ENCODE measurements at places on chromosomes 3 and 15.

DNA sequence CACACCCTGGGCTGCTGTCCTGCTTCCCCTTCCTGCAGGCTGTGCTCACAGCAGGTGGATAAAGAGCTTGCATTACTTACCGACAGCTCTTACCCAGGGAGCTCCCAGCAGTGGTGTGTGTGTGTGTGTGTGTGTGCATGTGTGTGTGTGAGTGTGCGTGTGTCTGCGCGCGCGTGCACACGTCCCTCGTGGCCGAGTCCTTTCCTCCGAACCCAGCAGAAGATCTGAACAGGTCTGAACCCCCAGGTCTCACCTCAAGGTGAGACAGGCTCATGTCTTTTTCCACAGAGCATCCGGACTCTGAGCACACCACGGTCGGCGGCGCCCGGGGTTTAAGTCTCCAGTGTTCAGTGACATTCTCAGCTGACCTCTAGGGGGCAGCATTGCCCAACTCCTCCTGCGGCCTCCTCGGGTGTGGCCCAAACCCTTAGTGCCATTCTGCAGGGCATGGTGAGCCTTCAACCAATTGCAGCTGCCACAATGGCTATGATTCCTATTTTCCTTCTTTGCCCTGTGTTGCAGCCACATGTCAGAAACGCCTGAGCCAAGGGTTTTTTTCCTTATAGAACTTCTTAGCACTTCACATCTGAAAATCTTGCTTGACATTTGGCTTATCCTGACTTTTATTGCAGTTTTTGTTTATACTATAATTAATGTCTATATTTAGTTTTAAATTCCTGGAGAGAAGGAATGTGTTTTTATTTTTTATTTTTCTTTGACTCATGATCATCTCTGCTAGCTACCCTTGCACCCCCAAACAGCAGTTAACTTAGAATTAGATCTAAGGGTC is 64.1 kb upstream of the KLHL25 start:
- peak; percentile 95 for ATAC-seq

DNA sequence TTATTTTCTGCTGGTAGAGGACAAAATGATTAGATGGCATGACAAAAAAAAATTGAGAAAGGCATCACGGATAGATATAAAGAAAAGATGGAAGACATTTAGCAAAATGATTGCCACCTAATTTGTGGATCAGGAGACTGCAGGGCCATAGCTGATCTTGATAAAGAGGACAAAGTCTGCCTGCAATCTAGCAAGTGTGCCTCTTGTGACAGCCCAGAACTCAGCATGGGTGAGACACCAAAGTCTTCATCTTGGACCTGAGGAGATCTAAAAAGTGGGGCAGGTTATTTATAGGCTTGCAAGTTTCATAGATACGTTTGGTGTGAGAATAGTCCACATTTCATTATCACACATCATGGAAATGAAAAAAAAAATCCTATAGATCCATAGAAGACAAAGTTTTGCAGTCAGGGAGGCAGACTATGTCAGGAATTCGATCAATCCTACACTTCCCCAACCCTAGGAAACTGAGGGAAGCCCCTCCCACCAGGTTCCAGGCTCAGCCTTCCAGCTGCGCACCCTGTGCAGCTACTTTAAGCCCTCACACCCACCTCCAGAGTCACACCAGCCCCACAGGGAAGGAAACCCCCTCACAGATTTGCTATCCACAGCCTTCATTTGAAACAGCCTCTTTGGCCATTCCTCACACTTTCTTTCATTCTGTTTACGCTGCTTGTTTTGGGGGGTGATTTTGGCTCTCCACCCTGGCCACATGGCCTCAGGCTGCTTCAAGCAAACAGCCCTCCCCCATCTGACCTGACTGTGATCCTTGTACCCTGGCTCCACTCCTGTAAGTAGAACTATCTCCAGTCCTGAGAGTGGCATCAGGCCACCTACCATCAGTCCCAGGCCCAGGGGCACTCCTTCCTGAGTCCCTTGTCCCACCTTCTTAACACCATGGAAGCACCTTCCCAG is 28.1 kb upstream of the KLHL6 start:
- peak; percentile 51 for ATAC-seq

DNA sequence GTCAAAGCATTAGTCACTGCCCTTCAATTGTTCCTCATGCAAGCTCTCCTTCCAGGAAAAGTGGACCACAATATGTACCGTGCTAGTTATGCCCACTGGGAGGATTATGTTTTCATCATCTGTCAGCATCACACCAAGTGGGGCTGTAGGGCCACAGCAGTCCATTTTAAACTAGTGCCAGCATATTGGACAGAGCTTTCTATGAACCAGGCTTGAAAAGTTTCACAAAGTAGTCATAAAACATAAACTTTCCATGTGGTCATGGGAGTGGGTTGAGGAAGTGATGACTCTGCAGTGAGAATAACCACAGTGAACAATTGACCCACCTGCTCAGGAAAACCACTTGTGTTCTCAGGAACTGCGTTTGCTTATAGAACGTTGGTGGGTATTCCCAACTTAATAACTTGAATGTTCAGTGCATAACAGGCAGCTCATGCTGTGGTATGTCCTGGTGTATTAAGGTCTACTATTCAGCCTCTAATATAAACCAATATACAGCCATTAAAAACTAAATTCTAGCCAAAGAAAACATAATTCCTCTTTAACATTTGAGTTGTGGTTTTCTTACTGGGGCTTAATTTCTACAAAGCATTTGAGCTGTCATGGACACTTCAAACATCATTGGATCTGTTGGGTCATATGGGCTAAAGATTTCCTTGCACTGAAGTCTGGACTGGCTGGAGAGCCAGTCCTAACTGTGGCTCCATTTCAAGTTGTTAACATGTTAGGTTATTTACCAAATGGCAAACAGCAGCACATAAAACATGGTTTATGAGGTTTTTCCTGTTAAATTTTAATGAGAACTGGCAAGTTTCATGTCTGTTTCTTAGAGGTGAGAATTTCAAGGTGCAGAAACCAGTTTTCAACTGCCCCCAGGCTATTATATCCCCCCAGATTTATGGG is 274.1 kb downstream of the OTOL1 start:
- ATAC-seq = peak; percentile 36

DNA sequence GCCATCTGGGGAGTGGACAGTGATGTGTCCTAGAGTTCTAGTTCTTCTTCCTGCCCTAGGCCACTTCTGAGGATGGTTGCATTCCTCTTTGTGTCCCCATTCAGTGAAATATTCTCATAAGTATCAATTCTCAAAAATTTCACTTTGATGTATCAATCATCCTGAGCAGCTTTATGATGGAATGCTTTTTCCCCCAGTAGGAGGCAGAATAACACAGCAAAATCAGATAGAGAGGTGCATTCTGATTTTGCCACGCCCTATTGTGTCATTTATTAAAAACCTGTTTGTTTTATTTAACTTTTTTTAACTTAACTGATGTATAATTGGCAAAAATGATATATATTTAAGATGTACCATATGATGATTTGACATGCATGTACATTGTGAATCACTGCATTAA is 656.0 kb upstream of the GRM7 start:
- no peak for ATAC-seq

- ATAC-seq = no peak
Measured at GRCh38 chr3:171875923-171876412, 32.8 kb downstream of the TMEM212 start.

GRCh38 chr3:171676601-171677175 is 133.6 kb downstream of the PLD1 start:
- no peak for ATAC-seq

DNA sequence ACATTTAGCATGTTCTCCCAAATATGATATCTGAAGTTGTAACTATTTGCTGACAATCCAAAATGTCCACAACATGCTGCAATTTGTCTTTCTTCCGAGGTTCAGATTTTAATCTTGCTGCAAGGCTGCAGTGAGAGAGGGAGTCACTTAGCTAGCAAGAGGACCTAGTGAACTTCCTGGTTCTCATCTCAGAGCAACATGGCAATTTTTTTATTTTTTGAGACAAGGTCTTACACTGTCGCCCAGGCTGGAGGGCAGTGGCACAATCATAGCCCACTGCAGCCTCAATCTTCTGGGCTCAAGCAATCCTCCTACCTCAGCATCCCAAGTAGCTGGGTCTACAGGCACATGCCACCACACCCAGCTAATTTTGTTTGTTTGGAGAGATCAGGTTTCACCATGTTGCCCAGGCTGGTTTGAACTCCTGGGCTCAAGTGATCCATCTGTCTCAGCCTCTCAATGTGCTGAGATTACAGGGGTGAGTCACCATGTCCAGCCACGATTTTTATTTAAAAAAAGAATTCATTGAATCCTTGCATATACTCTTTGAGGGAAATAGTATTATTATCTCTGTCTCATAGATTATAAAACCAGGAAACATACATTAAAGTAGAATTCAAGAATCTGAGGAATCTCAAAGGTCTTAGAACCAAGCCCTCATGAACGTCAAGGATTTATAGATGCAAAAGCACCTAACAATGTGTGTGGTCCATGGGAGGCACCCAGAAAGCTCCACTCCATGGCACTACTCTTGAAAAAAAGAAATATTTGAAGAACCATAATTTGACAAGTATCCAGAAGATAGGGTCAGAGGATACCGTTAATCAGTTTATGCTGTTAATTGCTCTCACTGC is 9.1 kb downstream of the HDC start:
- peak; percentile 96 for ATAC-seq

- peak; percentile 23 for ATAC-seq
Measured at GRCh38 chr3:53187430-53187829, 26.4 kb downstream of the PRKCD start.

DNA sequence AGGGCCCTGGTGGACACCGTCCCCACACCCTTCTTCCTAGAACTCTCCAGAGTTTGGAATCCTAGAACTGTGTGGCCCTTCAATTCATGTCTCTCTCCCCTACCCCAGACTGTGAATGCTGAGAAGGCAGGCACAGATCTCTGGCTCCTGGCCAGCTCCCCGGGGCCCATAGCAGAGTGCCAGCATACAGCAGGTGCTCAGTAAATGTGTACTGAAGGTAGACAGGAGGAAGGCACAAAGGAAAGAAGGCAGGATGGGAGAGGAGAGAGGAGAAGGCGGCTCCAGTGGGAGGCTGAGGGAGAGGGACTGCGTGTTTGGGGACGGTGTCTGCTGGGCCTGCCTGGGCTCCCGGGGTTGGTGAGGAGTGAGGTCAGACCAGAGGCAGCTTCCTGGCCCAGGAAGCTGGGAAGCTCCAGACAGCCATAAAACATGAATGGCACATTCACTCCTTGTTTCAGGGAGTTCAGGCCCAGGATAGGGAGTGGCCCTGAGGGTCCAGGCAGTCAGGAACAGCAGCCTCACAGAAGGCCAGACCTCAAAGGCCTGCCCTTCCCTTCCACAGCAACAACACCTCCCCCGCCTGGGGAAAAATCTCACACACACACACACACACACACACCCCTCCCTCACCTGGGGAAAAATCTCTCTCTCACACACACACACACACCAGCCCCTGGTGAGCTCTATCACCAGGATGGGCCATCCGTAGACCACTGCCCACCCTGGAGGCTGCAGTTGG is 137.1 kb upstream of the PRR20G start:
- ATAC-seq = no peak

- no peak for ATAC-seq
Measured at GRCh38 chr15:75233504-75234190, 24.5 kb upstream of the GOLGA6C start.

- ATAC-seq = no peak
Measured at GRCh38 chr3:143814443-143814889, 33.8 kb downstream of the SLC9A9 start.

- ATAC-seq = peak; percentile 77
Measured at GRCh38 chr15:65254356-65254755, 32.3 kb downstream of the PARP16 start.

GRCh38 chr3:120021523-120021922 is 72.7 kb downstream of the GSK3B start:
- ATAC-seq = no peak

- no peak for ATAC-seq
Measured at GRCh38 chr15:22903427-22903826, 65.0 kb downstream of the NIPA2 start.

DNA sequence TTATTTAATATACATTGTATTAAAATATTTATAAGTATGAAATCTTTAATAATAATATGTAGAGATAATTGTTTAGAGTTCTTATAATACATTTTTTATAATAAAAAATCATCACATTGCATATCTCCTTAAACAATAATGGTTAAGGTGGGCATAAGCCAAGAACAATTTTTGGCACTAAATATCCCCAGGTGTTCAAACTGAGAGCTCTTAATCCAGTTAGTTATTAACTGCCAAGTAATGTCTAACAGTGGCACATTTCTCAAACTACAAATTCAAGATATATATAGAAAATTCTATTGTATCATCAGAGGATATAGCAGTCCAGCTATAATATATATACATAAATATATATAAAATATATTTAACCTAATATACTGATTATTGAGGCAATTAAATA is 680.8 kb downstream of the SI start:
- no peak for ATAC-seq

DNA sequence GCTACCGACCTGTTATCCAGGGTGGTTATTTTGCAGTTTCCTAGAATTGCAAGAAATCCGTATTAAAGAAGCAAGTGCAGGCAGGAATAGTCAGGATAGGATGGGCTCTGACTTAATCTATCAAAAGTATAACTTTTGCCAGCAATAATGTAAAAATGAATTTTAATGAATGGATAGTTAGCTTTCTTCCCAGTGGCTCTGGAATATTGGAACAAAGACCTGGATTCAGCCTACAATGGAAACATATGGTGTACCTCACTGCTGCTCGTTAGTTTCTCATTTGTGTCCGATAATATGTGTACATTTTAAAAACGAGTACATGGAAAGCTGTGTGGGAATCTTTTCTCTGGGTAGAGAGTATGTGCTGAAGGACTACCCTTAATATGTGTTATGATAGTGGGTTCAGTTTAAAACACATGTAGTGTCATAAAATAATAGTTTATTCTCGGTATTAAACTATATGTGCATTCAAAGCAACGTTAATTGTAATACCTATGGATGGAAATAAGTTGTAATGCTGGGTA is 805 bp downstream of the SERPINI1 start:
- ATAC-seq = no peak

GRCh38 chr3:13032206-13032605 is 41.0 kb downstream of the IQSEC1 start:
- no peak for ATAC-seq

GRCh38 chr15:70633991-70634390 is 129.4 kb downstream of the UACA start:
- ATAC-seq = no peak

GRCh38 chr3:24174614-24175013 is 229.5 kb downstream of the NR1D2 start:
- ATAC-seq = no peak

DNA sequence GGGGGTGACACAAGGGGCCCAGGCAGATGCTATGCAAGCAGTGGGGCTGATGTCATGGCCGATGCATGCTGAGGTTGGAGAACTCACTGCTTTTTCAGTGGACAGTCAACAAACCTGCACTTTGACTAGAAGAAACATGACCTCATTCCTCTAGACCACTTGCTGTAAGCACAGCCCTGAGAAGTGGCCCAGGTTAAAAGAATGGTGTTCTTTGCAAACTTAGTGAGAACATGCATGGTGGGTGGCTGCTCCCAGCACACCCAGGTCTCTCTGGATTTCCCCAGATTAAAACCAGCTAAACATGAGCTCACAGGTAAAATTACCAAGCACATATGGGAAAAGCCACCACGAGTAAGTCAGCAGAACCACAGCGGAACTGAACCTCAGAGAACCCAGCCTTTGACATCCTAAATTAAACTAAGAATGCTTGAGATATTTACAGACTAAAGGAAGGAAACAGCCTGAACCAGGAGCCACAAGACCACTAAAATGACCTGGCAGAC is 15.5 kb downstream of the DLEC1 start:
- ATAC-seq = no peak

Data from motor neuron (in vitro differentiated cells).